ENCODE measurements at places on chromosomes 5 and 9.

DNA sequence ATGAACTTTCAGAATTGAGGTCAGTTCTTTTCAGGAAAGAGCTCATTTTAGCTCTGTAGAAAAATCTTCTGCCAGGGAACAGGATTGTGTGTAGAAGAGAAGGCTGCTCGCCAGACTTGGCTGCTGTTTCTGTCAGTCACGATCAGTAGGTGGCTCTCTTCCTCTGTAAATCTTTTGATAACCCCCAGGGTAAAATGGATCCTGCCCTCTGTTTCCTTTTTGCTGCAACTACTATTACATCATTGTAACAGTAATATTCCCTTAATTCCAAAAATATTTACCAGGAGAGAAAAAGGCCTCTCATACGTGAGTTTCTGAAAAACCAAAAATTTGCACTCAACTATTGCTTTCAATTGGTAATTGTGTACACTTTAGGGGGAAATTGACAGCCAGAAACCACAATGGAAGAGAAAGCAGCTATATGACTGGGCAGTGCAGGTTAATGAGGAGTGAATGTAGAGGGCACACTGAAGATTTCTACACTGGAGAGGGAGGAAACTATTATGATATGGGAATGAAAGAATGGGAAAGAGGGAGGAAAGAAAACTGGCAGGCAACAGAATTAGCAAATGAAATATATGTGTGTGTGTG is 12.3 kb downstream of the IFNA21 start:
- DNase-seq: peak; percentile 45

GRCh38 chr9:103545260-103545659 is 548.8 kb upstream of the SMC2 start:
- no peak for DNase-seq

DNA sequence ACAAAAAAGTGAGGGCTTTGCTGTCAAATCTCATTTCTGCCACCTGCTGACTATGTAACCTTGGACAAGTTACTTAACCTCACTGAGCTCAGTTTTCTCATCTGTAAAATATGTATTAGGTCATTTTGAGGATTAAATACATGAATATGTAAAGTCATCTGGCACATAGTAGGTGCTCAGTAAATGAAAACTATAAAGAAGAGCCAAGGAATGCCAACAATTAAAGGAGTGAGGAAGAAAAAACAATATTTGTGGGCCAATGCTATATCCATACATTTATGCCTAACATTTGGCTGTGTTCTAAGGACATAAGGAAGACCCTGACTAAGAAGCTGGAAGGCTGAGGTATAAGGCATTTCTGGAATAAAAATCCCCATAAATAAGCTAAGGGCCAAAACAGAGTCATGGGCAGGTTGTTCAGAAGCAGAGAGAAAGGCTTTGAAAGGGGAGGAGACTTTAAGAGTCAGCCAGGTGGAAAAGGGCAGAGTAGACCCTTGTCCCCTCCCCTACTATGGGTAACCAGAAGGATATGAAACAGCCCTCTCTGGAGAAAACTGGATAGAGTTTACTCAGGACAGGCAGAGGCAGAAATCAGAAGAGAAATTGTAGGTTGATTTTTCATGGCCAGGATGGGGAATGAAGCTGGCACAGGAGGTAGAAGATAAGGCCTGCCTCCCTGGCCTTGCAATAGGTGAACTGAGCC is 47.6 kb upstream of the SIL1 start:
- no peak for DNase-seq

DNA sequence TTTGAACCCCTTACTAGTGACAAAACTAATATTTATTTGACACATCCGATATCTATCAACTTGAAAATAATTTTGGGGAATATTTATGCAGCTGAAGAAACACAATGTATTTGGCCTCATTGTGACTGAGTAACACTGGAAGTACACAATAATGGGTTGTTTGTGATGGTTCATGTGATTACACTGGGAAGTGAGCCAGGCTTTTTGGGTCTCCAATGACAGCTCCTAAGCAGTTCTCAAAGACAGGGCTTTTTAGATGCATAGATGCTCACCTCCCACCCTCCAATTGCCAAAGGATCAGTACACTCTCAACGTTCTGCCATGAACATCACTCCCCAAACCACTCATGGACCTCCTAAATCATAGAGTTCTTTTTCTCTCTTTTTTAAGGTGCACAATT is 170.0 kb downstream of the SLC24A2 start:
- DNase-seq: no peak

DNA sequence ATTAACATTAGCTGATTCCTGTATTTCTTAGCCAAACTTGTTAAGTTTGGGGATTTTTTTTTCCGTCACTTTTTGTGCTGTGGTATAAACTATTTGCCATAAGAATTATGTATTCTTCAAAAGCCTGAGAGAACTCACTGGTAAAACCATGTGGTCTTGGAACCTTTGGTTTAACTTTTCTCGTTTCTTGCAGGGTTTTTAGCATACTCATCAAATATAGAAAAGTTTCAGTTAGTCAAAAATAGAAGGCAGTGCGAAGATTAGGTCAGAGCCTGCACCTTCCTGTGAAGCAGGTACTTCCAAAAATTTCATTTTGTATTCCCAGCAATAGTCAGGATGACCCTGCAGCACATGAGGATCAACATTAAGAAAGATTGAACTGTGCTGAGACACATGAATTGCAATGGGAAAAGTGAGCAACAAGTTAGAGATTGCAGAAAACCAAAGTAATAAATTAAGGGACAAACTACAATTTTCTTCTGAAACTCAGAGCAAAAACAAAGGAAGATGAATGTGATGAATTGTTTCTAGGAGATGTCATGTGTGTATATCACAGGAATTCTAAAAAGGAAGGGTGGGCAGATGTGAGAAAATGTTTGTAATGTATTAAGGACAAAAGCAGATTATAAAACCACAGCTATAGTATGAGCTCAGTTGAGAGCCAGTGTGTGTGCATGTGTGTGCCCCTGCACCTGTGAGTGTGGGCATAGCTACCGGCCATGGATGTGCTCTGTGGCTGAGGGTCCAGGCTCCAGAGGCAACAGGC is 102.2 kb downstream of the ANGPTL2 start:
- no peak for DNase-seq

DNA sequence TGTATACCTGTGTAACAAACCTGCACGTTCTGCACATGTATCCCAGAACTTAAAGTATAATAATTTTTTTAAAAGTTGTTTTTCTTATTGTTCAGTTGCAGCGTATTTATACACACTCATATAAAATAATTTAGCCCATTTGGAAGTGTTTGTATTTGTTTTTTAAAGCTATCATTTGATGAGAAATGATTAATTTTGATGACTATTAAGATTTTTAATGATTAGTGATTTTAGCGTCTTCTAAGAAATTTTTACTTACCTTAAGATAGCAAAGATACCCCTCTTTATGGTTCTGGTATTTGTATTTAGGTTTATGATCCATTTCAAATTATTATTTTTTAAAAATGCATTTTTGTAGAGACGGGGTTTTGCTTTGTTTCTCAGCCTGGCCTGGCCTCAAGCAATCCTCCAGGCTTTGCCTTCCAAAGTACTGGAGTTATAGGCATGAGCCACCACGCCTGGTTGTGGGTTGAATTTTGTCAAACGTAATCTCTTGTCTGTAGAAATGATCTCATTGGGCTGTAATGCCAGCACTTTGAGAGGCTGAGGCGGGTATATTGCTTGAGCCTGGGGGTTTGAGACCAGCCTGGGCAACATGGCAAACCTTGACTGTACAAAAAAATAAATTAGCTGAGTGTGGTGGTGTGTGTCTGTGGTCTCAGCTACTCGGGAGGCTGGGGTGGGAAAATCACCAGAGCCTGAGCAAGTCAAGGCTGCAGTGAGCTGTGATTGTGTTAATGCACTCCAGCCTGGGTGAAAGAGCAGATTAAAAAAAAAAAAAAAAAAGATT is 26.9 kb downstream of the CSNK1G3 start:
- no peak for DNase-seq

DNA sequence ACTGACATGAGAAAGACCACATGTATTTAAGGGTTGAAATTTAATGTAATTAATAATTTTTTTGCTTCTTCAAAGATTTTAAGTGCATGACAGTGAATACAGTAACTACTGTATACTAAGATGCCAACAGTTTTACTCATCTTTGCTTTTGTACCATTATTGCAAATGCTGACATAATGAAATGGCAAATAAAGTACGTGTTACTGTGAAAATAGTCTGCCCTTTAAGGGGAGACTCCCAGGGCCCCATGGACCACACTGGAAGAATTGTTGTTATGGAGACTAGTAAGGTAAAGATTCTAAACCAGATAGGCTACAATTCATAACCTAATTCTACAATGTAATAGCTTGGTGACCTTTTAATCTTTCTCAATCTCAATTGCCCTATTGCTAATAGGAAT is 84.7 kb downstream of the NR3C1 start:
- no peak for DNase-seq

- DNase-seq: no peak
Observed at GRCh38 chr5:169988206-169988605, 7.9 kb upstream of the INSYN2B start.

DNA sequence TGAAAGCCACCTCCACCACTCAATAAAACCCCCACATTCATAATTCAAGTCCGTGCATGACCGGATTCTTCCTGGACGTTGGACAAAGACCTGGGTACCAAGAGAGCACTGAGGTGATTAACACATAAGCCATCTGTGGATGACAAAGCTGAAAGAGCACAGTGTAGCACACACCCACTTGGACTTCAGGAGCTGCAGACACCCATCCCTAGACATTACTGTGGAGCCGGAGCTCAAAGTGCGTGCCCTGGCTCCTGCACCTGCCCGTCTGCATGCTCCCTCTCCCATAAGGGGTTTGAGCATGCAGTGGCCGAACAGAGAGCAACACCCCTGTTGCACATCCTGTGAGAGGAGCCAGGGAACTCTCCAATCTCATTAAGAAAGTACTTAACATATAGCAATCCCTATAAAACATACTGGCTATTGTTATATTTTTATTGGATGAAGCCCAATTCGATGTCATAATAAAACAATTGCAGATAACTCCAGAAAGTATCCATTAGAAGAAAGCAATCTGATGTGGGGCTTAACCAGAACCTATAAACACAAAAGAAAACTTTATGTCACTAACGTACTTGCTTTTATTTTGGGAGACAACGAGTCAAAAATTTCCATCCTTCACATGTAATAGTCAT is 1174.2 kb upstream of the C9orf72 start:
- no peak for DNase-seq

DNA sequence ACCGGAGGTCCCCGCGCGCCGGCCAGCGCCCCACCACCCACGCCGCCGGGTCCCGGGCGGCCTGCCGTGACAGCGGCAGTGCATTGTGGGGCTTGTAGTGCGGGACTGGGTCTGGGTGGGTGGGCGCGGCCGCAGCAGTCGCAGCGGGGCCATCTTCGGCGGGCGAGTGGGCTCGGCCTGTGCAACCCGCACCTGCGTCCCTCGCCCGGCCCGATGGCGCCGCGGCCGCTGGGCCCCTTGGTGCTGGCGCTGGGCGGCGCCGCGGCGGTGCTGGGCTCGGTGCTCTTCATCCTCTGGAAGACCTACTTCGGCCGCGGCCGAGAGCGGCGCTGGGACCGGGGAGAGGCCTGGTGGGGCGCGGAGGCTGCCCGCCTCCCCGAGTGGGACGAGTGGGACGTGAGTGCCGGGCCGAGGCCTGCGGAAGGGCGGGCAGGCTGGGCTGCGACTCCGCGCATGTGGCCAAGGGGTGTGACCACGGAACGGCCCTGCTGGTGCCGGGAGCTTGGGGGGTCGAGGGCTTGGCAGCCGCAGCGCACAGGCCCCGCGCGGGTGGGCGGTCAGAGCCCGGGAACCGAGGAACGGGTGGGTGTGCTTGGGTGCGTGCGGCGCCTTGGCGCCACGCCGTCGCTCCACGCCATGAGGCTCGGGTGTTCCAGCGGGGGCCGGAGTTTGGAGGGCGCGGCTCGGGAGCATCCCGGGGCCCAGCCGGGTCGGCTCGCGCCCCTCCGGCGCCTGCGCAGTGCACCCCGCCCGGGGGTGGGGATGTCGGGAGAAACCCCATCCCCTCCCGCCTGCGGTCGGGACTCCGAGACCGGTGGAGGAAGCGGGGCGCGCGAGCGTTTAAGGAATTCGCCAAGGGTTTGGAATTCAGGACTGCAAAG is at the start of gene ARL10:
Gene ARL10, plus strand, starts transcription at position 137 of the 881 bp plus-strand sequence. Its CDS starts 77 bp downstream, at position 214.
- DNase-seq: peak; percentile 27

GRCh38 chr5:150511578-150512367 is 3.8 kb downstream of the NDST1 start:
- no peak for DNase-seq

GRCh38 chr5:69493396-69494133 is 975 bp downstream of the OCLN start:
- DNase-seq: no peak

DNA sequence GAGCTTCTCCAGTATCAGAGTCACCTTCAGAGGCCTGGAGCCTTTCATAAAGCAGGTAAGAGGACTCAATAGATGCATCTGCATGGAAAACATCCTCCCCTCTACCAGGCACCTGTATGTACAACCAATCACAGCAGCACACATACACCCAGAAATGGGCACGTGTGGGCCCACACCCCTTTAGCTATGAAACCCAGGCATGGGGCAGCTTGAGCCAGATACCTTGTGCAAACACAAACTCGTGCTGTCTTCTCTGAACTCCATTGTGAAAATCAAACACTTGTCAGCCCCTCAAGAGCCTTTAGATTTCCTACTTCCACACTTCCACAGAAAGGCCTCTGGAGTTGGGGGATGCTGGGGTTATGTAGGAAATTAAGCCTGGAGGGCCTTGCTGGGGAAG is 1.1 kb upstream of the CSF2 start:
- no peak for DNase-seq

DNA sequence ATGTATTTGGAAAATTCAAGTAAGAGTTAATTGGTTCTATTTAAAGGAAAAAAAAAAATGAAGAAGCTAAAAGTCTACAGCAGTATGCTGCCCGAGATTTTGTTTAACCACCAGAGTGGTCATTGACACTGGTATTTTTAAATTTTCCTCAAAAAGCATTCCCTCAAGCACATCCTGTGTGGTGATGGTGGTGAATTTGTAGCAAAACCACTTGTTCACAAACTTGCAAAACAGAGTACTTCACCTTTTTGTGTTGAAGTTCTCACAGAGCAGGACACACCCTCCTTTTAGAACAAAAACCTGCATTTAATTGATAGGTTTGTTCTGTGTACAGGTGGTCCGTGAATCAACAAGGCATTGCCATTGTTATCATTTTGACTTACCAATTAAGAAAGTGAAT is 374.2 kb downstream of the EFNA5 start:
- peak; percentile 25 for DNase-seq

- DNase-seq: no peak
Observed at GRCh38 chr5:156824800-156825199, 25.3 kb upstream of the PPP1R2B start.

DNA sequence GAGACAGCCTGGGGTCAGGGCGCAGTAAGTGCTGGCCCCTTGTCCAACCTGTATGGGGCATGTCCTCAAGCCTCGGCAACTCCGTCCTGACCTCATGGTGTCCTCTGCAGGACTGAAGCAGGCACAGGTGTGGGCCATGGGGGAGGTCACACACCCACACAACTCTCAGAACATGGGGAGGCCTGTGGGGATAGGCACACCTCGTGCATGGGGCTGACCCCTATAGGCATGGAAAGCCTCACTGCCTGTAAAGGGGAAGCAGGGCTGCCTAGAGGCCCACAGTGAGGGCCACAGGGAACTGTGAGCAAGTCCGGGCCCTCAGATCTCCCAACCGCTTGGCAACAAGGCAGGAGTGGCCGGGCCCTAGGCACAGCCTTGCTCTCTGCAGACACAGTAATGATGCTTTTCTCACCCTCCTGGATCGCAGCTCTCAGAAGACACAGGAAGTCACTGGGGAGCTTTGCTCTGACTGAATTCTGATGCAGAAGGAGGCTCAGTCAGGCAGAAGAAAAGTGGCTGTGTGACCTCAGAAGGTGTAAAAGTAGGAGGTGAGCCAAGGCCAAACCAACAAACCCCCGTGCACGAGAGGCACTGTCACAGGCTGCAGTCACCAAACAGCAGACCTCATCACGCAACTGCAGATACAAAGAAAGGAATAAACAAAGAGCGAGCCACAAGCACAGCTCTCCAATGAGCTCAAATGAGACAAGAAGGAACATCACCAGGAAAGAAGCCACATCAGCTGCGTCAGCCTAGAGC is 5.4 kb downstream of the IPPK start:
- peak; percentile 20 for DNase-seq

Data from CD4-positive, alpha-beta T cell treated with Interferon alpha-2 for 1 hour (primary cell).